ENCODE measurements at places on chromosomes 13 and 19.

GRCh38 chr19:34165295-34165738, 7.0 kb upstream of the LSM14A start:
- DNase-seq: peak; percentile 30

DNA sequence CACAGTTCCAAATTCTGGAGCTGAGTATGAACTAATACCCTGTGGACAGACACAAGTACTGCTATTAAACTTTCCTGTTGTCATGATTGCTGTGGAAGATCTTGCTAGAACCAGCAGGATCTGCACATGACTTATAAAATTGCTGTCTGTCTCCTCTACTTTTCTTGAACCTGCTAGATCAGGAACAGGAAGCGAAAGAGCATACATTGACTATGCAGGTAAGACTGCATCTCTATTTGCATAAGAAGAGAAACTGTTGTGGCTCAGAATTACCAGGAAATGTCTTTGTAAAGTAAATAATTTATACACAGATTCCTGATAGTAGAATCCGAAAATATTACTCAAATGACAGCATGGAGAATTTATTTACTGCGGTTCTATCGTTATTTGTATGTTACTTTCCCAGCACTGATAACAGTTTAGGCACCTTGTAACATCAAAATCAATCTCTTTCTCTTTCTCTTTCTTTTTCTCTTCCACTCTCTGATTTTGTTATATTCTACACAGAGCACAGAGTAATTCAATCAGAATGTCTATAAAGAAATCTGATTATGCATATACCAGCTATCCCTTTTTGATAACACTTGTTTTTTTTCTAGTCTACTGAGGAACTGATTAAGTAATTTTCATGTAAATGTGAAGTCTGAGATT, 226.5 kb downstream of the MYO16 start:
- no peak for DNase-seq

DNA sequence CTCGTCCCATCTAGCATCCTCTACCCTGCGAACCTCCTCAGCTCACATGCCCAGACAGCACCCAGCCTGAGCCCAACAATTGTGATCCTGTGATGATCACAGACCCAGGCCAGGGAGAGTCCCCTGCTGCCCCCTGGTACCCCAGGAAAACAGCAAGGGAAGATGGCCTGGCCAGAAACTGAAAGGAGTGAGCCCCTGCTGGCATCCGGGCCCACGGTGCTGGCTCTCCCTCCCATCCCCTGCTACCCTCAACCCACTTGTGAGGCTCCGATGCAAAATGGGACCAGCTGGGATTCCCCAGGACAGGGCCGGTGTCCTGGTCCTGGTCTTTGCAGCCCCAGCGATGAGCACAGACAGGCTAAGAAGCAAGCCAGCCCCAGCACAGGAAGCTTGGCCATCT, 14.1 kb downstream of the RANBP3 start:
- no peak for DNase-seq

GRCh38 chr13:99496184-99497142, 4.8 kb upstream of the TM9SF2 start:
- DNase-seq: peak; percentile 95

- peak; percentile 7 for DNase-seq
Measured at GRCh38 chr13:90933097-90933826, 414.2 kb upstream of the MIR17HG start.

DNA sequence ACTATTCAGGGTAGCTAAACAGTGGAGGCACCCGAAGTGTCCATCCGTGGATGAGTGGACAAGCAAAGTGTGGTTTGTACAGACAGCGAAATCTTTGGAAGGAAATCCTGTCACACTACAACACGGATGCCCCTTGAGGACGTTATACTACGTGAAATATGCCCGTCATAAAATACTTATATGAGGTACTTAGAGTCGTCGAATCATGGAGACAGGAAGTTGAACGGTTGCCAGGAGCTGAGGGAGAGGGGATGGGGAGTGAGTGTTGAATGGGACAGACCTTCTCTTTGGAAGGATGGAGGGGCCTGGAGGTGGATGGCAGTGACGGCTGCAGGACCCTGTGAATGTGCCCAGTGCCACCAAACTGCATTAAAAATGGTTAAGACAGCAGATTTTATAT, 11.6 kb downstream of the ATP4B start:
- DNase-seq: no peak

DNA sequence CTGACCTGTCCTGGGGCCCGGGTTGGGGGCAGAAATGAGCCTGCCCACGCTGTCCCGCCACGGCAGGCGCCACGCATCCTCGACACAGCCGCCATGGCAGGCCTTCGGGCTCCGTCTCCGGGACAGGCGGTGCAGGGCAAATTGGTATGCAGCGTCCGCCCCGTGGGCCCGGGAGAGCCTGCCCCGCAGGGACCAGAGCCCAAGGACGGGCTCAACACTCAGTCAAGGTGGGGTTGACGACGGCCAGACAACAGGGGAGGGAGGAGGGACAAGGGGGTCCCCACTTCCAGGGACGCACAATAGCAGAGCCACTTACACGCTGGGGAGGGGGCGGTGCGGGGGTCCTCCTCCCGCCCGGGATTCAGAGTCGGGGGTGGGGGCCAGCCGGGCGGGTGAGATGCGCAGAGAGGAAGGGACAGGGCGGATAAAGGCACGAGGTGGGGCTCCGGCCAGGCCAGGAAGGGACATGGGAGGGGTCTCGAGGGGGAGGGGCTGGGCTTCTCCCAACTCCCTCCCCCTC, 1.2 kb downstream of the CTXN1 start:
- DNase-seq: no peak

GRCh38 chr19:45643927-45644771, 5.0 kb upstream of the EML2 start:
- no peak for DNase-seq

- no peak for DNase-seq
Measured at GRCh38 chr13:28449826-28450773, 44.8 kb downstream of the FLT1 start.

DNA sequence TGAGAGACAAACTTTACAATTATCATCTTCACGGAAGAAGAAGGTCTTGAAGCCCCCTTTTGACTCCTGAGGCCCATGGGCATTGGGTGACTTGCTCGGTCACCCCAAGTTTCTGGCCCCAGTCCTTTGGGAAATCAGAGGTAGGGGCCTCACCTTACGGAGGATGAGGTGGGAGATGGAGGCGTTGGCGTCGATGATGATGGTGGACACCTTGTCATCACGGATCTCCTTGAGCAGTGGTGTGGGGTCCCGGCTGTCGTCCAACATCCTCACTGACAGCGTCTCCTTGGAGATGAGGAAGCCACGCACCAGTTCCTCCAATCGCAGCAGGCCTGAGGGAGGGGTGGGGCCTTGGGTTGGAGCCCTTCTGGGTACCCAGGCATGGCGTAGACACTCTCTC, 10.8 kb downstream of the GRIK5 start:
- no peak for DNase-seq

- no peak for DNase-seq
Measured at GRCh38 chr19:47679922-47680857, 33.0 kb upstream of the EHD2 start.

GRCh38 chr13:67855741-67856238, 625.7 kb upstream of the PCDH9 start:
- no peak for DNase-seq

DNA sequence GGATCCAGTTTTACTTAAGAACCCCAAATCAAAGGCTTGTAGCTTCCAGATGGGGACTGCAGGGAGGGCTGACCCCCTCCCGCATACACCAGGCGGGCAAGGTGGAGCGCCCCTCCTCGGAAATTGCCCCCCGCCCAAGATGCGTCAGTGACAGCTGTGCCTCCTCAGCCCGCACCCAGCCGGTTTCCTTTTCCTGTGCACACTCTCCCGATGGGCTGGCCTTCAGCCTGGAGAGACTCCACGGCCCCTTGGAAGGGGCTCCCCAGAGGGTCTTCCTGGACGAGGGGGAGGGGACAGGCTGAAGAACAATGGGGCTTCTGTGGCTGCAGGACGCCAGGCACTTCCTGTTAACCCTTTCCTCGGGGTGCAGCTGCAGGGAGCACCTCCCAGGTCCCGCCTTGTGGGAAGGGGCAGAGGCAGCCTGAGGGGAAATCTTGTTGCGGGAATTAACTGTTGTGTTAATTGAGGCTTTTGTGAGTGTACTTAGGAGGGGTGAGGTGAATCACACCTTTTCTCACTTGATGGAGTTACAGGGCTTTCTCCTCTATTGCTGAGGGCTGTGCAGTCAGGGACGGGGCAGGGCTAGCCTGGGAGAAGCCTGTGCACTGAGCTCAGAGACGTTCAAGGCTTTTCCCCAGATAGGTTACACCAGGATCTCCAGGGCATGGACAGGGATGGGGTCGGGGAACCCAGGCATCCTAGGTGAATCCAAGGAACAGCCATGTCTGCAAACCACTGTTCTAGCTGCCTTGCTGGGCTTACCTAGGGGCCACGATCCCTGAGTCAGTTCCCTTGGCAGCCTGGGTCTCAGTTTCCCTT, 14.3 kb downstream of the IER2 start:
- no peak for DNase-seq

GRCh38 chr19:38657633-38658222, 10.3 kb downstream of the ACTN4 start:
- DNase-seq: no peak

DNA sequence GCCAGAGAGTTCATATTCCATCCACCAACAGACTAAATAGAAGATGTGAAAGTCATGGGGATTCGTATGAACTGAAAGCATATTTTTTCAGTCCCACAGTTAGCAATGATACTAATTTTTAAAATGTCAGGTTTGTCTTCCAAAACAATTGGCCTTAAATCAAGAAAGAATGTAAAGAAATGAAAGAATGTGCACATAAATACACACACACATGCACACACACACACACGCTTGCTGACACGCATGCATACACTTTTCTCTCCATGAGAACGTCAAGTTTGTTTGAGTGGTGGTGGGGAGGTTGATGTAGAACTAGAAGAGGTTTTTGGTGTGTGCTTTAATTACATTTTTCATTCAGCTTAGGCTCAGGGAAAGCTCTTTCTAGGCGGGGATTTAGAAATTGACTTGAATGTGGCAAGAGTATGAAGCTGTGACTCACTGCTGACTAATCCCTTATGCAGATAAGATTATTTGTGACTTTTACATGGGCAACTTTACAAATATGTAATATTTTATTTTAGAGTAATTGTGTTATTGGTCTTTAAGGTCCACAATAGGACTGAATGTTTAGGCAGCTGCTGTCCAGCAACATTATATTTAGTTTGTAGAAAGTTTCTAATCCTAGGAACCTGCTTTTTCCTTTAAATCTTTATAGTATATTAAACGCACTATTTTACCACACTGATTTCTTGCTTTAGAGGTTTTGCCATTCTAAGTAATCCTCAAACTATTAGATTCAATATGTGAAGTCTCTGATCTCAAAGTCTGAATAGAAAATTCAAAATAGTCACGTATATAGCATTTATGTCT, 18.8 kb downstream of the FLT1 start:
- peak; percentile 91 for DNase-seq

GRCh38 chr19:47601180-47601904, 7.6 kb upstream of the BICRA start:
- DNase-seq: no peak

DNA sequence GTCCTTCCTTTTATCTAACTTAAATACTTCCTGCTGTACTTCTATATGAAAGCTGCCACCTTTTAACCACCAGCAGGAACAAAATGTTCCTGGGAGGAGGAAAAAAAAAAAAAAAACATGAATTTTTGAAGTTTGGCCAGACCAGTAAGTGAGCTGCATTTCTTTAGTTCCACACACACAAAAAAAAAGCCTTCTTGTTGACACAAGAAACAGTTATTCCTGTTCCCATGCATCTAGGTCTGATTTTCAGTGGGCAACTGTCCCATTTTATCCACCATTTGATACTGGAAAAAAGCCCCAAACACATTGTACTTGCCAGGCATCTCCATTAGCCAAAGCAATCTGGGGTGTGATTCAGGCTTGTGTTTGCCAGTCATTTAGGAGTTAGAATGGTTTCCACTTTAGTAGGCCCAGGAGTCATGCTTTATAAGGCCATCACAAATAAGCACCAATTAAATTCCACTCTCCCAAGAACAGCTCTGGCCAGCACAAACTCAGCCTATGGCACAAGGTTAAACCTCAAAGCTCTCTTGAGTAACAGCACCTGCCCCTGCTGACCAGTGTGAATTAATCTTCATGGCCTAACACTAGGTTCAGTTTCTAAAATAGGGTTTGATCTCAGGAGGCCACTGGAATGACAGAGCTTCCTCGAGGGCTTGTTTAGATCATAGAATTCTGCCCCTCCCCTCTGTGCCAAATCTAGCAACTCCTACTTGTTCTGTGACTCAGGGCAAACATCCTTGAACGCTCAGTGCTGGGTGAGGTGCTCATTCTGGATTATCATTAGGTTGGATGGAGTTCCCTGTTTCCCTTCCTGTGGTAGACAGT, 67.1 kb downstream of the NUFIP1 start:
- peak; percentile 73 for DNase-seq

DNA sequence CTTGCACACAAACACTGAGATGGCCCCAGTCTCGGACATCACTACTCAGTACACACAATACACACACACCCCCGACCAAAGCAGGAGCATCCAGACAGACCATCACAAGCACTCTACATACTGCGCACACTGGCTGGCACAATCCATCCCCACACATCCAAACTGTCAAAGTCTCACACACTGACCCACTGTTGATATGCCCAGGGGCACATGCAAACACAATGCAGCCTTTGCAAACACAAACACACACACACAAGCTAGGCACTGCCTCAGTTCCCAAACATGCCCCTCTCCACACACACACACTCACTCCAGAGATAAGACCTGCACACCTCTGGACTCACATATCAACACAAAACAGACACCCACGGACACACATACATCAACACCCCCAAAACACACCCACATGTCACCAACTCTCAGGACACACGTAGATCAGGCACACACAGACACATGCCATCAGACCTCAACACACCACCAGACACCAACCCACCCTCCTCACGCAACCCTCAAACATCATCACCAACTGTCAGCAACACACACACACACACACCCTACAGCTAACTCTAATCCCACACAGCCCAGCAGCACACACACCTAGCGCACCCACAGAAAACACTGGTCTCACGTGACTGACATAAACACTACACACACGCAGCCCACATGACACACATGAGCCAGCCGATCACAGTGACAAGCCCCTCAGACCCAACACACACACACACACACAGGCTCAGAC, 1.9 kb downstream of the BBC3 start:
- peak; percentile 37 for DNase-seq

GRCh38 chr19:49939721-49940481, 10.6 kb upstream of the NUP62 start:
- no peak for DNase-seq

GRCh38 chr13:106534639-106535551, 567 bp downstream of the EFNB2 start:
- DNase-seq: no peak

DNA sequence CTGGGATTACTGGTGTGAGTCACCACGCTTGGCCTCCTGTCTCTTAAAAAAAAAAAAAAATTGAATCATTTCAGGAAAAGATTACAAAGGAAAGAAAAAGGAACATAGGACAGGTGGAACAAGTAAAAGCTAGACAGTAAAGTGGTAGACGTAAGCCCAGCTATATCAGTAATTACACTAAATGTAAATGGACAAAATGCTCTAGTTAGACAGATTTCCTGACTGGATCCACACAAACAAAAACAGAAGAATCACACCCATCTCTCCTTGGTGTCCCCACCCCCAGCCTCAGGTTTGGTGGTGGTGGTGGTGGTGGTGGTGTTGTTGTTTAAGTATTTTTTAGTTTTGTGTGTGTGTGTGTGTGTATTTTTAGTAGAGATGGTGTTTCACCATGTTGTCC, 6.3 kb upstream of the SPIB start:
- DNase-seq: no peak
